ENCODE measurements at places on chromosomes 3 and 15.
A peak's percentile ranks its signal among the peaks of the same experiment; 100 is the strongest.

- DNase-seq = no peak
Measured at GRCh38 chr3:117880638-117881037, 1154.0 kb downstream of the IGSF11 start.

DNA sequence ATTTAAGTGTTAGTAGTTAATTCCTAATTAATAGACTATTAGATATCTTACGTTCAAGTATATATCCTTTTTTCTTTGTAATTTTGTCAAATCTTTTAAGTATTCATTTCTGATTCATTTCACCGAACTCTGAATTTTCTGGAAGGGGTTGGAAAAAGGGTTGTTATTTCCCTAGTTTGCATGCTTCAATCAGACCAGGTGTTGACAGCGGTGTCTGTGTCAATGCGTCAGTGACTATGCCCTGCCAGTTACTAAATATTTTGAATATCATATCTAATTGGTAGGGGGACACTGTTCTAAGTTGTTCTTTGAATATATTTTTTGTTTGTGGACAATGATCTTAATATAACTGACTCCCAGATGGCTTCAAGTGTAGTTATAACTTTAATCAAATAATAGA, 62.7 kb upstream of the TNFSF10 start:
- DNase-seq = no peak

- no peak for DNase-seq
Measured at GRCh38 chr3:96027718-96028117, 786.7 kb upstream of the EPHA6 start.

GRCh38 chr3:134406331-134407238, 32.3 kb upstream of the AMOTL2 start:
- peak; percentile 91 for DNase-seq

- no peak for DNase-seq
Measured at GRCh38 chr3:49619649-49620048, 54.5 kb upstream of the APEH start.
